ENCODE measurements at places on chromosomes 2 and 18.

- peak; percentile 11 for DNase-seq
Observed at GRCh38 chr2:196703695-196704094, 64.2 kb downstream of the CCDC150 start.

DNA sequence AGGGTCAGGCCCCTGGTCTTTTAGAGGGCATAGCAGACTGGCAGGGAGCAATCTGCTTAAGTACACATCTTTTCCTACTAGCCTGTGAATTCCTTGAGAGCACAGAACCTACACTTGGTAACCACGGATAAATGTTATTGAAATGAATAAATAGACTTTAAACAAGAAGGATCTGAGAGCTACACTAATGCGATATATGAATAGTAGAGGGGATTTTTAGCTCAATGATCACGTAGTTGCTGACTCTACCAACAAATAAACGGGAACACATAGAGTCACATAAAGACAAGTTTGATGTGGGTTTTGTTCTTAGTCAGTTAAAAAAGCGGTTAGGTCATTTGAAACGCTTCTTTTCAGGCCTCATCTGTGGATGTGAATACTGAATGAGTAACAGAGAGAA lies 290.3 kb upstream of the CCDC68 start:
- DNase-seq, result no peak

DNA sequence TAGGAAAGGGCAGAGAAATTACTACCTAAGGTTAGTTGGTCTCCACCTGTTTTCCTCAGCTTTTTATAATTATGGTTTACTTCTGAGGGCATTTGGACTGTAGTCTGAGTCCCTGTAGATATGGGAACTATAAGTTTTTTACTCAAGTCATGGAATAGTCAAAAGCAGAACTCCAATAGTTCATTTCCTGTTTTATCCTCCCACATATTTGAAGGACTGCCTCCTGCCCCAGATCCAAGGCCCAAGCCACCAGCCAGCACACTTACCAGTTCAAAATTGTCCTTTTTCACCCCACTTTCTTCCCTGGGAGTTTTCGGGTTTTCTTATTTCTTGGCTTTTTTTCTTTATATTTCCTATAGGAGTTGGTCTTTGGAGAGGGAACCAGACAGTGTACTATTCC lies 164.1 kb downstream of the MBD5 start:
- DNase-seq, result no peak

DNA sequence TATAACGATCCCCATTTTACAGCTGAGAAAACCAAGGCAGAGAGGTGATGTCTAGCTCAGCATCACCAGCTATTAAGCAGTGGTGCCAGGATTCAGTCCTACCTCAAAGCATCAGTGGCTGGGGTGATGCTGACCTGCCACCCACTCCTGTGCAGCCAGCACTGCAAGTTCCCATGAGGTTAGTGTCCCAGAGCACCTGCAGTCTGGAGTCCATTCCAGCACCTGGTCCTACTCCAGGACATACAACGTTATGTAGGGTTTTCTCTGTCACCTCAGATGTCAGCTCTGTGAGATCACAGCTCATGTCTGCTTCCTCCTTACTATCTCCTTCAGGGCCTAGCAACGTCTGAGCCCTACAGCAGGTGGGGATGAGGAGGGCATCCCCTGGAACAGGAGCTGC lies 328.0 kb upstream of the HS6ST1 start:
- no peak for DNase-seq

- DNase-seq, result no peak
Observed at GRCh38 chr2:196361606-196362326, 190.4 kb upstream of the STK17B start.

DNA sequence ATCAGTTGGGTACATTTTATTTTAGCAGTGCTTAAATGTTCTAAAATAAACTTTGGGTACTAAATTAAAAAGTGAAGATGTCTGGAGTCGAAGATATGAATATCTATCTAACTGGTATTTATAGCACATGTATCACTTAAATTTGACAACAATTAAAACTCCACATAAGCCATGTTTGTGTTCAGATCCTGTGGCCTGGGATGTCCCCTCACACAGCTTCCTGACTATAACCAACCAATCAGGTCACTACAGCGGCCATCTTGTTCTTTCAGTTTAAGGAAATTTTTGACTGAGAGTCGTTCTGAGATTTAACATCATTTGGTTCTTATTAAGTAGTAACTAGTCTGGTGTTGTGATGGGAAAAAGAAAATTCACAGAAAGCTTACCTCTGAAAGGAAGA lies 170.7 kb upstream of the NRP2 start:
- no peak for DNase-seq

DNA sequence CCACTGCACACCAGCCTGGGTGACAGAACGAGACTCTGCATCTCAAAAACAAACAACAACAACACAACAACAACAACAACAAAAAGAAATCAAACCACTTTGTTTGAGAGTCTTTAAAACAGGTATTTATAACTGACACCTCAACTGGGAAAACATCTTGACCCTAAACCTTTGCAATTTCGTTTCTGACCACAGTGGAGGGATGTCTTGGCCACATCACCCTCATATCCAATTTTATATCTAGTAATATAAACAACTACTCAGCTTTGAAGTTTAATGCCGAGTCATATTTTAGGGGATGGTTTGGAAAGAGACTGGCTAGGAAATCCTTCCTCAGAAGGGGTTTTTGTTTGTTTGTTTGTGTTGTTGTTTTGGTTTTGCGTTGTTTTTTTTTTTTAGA lies 37.8 kb upstream of the RMDN2 start:
- no peak for DNase-seq

Data from renal cortical epithelial cell (primary cell).